Activated naive CD4-positive, alpha-beta T cell treated with Interleukin-2 at 50 U/mL for 16 hours (primary cell): ENCODE measurements at places on chromosomes 4 and X.

- peak; percentile 29 for DNase-seq
These were observed 1.4 kb downstream of the NDNF start for GRCh38 chr4:121070696-121071639.

- DNase-seq = no peak
These were observed 56.5 kb upstream of the C4orf50 start for GRCh38 chr4:6074758-6075157.

DNA sequence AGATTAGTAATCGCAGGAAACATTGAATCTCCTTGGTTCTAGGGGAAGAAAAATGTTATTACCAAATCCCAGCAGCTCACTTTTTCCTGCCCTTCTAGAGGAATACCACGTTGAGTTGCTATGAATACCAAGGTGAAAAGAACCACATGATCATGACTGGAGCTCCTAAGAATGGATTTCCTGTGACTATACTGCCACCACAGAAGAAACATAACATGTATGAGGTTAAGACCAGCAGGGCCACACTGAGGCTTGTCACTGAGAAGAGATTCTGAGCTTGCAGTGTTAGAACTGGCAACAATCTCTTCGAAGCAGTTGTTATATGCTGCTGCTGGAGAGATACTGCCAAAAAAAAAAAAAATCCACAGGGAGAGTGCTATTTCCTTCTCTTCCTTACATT is 1235.3 kb downstream of the FSTL5 start:
- no peak for DNase-seq

GRCh38 chr4:81667539-81667938 is 195.8 kb upstream of the RASGEF1B start:
- no peak for DNase-seq

- DNase-seq = no peak
These were observed 56.4 kb upstream of the NFKB1 start for GRCh38 chr4:102444752-102445151.

DNA sequence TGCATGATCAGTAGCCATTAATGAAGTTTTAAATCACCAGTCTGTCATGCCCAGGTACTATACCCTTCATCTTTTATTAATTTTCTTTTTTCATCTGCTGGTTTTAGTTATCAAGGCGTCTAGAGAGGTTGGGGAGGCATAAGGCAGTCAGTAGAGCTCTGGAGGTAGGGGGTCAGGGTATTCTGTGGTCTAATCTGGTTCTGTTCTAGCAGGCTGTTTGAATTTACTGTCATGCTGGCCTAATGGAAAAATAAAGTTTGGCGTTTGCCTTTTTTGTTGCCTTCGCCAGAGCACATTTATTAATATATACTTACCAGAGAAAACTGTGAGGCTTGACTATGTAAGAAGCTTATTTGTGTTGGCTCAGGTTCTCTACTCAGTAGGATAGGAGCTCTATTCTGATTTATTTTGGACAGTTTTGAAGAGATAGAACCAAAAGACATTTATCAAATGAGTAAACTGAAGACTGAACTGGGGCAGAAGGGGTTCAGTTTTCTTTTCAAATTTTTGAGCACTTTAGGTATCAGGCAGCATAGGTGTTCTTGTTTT is 46.9 kb downstream of the TMEM131L start:
- no peak for DNase-seq

GRCh38 chrX:153696100-153696499 is 8.4 kb downstream of the SLC6A8 start:
- DNase-seq = no peak

- DNase-seq = no peak
These were observed 137.5 kb downstream of the MAGEB17 start for GRCh38 chrX:16304751-16305150.

DNA sequence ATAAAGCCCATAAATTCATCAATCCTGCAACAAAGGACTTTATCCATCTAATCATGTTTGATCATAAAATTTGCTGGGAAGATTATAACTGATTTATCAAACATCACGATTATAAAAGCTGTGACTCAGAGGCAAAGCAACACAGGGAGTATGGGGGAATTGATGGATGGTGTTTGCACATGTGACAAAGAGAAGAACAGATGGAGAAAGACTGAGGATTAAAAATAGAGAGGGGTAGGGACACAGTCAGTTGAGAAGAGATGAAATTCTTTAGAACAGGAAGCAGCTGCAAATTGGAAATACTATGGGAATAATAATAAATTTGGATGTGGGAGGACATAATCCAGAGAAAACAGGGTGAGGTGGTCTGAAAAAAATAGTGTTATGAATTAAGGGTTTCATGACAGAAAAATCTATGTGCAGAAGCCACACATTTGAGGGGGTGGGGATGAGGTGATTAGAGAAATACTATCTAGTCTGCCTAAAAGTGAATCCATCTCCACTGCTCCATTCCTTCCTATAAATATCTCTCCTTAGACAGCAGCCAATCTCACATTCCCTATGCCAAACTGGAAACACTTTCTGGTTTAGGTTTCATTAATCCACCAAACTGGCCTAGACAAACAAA is 6.2 kb downstream of the PRR32 start:
- no peak for DNase-seq

- DNase-seq = no peak
These were observed 42.9 kb upstream of the SPRY1 start for GRCh38 chr4:123353656-123354055.

DNA sequence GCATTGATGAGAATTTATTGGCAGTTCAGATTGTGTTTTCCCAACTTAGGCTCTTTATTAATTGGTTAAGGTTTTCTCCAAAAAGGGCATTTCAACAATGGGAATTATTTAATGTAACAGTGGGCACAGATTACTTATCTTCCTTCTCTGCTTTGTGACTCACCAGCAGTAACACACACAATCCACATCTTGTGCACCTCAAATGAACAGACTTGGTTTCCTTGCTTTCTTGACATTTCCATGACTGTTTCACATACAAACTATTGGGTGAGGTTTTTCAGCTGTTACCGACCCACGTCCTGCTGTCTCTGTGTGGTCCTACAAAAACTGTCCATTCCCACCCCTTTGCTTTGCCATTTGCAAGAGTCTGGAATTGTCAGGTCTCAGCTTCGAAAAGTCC is 38.1 kb downstream of the CCNI start:
- DNase-seq = no peak

GRCh38 chr4:18689308-18690115 is 668.0 kb upstream of the LCORL start:
- DNase-seq = peak; percentile 16

GRCh38 chr4:56655627-56656345 is 25.3 kb downstream of the HOPX start:
- DNase-seq = peak; percentile 46

GRCh38 chrX:97039363-97040029 is 155.8 kb downstream of the RPA4 start:
- DNase-seq = no peak

DNA sequence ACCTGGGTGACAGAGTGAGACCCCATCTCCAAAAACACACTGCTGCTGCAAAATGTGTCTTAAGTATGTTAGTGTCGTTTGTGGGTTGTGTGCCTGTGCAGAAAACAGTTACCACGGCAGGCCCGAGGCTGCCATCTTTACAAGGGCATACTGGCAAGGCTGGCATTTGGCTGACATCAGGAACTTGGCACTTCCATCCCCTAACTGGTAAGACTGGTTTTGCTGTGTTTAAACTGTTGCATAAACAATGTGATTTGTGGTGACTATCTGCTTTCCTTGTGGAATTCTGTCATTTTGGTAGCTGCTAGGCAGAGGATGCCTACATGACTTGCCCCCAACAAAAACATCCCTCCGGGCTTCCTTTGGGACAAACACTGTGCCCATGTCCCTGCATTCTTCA is 12.3 kb downstream of the LRP2BP start:
- DNase-seq = no peak
